NCI-H446 treated with DMSO at 0.1 percent for 48 hours (cell line): ENCODE measurements at places on chromosomes 12 and 14.

DNA sequence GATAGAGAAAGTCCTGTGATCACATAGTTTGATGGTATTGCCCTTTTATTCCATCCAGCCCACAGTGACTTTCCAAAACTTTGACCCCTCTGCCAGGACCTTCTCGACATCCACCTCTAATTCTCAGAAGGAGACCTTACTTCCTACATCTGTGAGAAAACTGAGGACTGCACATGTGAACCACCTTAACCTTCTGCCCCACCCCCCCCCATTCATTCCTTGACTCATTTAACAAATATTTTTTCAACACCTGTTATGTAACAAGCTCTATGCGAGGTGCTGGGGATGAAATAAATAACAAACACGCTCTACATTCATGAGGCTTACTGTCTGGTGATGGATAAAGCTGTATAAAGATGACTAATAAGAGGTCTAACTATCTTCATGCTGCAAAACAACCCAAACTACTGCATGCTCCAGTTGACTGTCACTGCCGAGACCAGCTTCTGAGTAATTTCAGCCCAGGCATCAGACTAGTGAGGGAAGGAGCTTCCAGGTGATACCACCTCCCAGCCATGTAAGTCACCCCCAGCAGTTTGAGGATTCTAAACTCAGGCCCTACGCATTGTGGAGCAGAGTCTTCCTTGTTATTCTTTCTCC lies 1.9 kb upstream of the HAL start:
- DNase-seq: no peak

GRCh38 chr12:131941987-131942341 lies 7.8 kb upstream of the EP400 start:
- no peak for DNase-seq

DNA sequence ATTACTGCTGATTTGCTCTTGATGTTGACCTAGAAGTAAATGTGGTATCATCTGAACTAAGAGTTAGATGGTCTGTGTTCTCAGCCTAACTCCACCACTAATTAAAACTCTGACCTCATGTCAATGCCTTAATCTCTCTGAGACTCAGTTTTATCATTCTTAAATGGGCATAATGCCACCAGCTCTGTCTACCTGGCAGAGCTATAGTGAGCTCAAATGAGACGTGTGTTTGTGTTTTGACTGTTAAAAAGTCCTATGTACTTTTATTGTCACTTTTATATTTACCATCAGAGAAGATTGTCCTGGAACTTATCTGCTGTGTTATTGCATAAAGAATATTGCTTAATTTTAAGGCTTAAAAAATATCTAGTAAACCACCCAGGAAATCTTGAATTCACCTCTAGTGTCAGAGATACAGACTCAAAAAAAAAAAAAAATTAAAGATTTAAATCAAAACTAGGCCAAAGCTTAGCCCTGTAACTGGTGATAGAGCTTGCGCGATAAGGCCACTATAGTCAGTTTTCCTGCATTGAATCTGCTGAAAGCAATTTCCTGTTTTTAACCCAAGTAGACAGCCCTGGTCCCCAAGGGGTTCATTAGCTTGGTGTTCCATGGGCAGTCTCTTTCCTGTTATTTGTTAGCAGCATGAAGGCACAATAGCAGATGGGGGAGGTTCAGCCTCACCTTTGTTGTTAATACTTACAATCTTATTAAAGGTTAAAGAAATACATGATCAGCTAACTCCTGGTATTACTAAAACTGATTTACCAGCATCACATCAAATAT lies 261.8 kb downstream of the ATP23 start:
- no peak for DNase-seq

DNA sequence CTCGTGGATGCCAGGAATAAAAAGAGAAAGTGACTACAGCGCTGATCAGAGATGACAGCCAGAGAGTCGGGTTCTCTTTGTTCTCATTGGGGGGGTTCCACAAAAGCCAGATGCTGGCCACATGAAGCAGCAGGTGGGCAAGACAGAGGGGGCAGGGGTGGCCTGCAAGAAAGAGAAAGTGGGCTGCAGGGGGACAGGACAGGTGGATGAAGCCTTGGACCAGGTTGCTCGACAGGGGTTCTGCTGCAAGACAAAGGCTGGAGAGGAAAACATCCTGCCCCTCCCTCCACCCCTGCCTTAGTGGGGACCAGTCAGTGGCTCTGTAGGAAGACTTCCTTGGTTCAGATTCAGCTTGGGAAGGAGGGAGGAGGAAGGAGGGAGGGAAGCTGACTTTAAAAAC lies 126.2 kb downstream of the KSR2 start:
- DNase-seq: no peak

GRCh38 chr14:100081997-100082625 lies 16.9 kb downstream of the EVL start:
- no peak for DNase-seq

- no peak for DNase-seq
Observed at GRCh38 chr12:94255006-94255405, 106.6 kb downstream of the PLXNC1 start.

DNA sequence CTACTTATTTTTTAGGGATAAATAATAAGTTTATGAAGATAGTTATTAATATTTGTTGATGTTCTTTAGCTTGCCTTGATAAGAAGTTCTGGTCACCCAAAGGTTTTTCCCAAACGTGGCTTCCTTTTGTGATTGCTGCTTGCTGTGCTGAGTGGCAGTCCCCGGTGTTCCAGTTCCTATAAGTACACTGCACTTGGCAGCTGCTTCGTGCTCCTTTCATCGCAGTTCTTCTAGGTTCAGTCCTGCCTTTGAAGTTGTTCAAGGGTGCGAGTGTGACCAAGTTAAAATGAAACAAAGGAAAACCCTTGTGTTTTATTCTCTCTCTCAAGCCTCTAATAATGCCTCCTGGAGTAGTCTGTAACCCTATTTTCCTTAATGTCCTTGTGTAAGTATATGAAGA lies 128.5 kb upstream of the ATF1 start:
- no peak for DNase-seq

DNA sequence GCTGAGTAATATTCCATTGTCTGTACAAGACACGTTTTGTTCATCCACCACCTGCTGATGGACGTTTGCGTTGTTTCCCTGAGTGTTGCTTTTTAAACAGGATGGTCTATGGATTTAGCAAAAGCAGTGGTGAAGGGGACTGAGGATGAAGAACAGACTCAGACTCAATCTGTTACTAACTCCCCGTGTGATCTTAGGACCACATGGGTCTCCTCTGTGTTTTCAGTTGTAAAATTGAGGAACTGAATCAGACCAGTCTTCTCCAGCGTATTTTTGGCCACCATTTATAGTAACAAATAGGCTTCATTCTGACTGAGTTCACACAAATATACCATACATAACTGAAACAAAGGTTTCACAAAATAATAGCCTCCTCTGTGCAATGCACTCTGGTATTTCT lies 85.6 kb downstream of the FOXN3 start:
- DNase-seq: no peak

DNA sequence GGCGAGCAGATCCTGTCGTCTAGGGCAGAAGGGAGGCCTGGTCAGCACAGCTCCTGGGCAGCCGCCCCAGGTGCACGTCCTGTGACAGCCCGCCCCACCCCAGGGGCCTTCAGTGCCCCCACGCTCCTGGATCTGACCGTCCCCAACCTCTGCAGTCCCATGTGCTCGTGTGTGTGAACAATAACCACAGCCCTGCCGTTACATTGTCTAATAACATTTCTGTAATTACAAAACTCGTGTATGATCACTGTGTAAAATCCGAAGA lies 39.8 kb downstream of the CHGA start:
- no peak for DNase-seq

DNA sequence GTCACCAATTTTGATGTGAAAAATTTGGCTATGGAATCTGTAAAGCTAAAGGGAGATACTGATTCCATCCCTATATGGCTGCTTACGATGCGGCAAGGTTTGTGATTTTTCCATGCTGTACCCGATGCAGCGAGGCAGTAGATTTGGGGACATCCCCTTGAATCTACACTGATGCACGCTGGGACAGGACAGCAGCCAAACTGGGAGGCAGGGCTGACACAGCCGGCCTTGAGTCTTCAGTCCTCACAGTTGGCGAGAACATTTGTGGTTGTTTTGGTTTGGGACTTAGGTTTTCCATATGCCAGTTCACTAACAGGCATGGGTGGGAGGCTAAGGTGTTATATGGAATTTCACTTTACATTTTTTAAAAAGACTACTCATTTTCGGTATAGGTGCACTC lies 3.8 kb downstream of the GALNT16 start:
- DNase-seq: no peak

DNA sequence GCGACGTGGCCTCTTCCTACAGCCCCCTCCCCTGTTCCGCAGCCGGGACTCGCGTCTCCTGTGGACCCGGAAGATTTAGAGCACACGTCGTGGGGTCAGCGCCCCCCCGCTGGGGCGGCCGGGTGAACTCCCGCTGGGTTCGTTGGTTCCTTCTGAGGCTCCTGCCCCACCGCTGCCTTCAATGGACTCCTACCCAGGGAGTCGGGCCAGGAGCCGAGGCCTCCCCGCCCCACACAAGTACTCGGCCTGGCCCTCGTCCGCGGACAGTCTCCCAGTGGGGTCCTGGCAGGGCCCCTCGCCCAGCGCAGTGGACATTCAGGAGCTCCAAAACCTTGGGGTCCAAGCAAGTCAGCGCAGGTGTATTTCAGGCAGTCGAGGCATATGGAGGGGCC lies 1.2 kb downstream of the MMP17 start:
- no peak for DNase-seq

- no peak for DNase-seq
Observed at GRCh38 chr12:66188584-66189485, at the start of gene IRAK3. Gene IRAK3, plus strand, starts transcription at chr12:66189214. Its CDS starts 86 bp downstream, at chr12:66189300.

DNA sequence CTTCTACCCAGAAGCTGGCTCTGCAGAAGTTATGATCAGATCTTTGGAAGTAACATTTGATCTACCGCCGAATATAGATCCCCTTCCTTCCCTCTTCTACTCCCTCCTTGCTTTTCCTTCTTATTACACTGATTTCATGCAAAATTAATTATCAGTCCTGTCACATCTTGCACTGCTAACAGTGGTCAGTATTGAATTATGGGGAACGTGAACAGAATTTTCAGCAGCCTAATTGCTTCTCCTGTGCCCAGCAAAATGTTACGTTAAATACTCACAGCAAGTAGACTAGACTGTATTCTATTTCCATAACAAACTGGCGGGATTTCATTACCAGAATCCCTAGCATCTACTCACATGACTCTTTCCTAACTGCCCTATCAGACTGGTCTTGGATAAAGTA lies 596.9 kb downstream of the DIO2 start:
- no peak for DNase-seq

DNA sequence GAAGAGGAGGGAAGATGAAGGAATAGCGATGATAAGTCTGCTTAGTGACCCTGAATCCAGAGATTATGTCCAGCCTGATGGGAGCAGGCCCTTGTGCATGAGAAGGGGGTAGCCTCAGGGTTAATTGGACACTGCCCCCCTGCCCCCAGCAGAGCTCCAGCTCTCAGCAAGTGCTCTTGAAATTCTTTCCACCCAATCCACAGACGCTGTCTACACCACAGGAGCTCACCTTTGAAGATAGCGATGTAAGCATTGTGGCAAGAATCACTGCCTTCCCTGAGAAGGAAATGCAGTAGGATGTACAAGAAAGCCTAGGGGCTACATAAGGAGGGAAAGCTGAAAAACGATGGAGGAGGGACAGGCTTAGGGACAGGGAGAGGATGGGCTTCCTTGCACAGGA lies 39.4 kb downstream of the CRACR2A start:
- no peak for DNase-seq

DNA sequence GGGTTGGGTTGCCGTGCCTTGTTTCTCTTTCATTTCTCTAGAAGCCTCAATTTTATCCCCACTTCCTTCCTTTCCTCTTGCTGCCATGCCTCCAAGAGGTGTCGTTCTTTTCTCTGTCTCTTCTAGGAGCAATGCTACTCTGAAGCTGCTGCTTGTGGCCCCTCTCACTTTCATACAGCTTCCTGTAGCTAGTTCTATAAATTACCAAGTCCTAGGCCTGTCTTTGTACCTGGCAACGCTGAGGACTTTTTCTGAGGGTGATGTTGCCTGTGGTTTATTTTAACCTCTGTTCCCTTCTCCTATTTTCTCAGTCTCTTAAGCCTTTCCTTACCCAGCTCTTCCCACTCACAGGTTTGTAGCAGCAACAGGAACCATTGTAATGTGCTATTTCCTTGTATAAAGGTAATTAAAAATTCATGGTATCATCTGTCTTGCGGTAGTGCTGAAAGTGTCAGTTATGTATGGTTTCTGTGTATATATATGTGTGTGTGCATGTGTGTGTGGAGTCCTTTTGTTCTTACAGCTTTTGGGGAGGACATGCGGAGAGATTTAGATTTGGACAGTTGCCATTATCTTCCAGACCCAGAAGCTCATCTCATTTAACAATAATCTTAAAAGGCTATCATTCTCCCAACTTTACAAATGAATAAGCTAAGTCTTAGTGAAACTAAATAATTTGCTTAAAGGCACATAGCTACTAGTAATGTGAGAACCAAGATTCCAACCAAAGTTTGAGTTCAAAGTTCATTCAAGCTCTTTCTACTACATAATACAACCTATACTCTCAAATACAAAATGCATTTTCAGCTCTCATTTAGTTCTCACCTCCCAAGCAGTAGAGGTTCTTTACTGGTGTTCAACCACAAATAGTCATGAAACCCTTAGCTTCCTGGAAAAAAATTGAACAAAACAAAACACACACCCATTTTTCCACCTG lies 43.8 kb downstream of the DDHD1 start:
- DNase-seq: no peak

DNA sequence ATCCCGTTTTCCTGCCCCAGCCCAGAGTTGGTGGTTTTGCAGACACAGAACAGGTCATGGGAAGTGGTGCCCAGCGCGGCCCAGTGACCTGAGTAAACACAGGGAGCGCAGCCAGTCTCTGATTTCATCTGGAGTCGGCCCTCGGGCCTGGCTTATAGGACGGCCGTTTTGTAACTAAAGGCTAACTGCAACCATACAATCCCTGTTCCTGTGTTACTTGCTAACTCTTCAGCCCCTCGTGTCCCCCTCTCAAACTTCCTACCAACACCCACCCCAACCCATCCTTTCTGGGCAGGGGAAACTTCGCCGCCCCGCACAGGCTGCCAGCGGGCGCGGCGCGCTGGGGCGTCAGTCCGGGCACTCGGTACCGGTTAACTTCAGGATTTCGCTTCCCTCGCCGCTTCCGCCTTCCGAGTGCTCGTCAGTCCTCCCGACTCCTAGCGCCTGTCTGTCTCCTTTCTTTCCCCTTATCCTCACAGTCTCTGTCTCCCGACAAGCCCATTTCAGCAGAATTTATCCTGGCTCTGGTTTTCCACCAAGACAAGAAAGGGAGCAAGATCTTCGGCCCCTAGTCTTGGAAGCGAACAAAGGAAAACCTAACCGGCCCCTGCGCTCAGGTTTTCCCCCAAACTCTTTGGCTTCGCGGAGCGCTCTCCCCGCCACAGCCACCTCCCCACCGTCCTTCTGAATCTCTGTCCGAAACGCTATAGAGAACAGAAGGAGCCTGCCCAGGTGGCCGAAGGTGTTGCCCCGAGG lies 2.0 kb downstream of the SIX1 start:
- no peak for DNase-seq

GRCh38 chr14:97101561-97101960 lies 304.4 kb downstream of the VRK1 start:
- DNase-seq: no peak

DNA sequence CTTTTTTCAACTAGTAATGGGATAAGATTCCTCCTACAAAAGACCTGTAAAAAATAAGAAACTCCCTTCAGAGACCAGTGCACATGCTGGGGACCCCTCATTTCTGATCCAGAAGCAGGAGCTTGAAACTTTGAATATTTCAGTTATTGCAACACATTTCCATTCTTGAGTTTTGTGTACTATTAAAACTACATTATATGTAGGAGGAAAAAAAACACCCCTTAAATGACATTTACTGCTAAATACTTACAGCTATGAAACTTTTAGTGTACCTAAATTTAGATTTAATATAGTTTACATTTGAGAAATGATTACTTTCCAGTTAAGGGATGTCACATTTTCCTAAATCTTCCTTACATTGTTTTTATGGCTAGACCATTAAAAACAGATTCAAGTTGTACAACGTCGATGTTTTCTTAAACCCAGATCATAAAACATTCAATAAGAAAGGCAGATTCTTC lies 4.1 kb downstream of the LRIG3 start:
- no peak for DNase-seq
